ENCODE measurements at places on chromosomes 6 and 20.

DNA sequence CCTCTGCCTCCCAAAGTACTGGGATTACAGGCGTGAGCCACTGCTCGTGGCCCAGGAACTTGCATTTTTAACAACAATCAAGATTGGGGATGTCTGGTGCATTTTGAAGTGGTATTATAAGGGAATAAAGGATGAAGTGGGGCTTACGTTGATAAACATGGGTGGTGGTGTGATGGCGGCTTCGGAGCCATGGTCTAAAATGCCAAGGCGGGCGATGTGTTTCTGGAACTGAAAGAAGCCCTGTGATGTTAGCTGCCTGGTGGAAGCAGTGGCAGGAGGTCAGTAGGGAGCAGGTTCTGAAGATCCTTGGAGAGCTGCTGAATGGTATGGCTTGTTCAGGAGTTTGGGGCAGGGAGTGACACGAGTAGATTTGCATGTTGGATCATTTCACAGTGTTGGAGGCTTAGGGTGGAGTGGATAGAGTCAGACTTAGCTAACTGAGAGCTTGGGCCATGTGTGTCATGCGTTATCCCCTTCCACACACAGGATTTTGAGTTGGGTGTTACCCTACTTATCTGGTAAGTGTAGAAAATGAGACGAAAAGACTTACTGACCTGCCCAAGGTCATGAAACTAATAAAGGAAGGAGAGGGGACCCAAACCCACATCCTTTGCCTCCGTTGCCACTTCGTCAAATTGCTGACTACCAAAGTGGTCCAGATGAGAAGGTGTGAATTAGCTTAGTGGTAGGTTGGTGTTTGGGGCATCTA is 1.5 kb downstream of the NELFCD start:
- DNase-seq: no peak

DNA sequence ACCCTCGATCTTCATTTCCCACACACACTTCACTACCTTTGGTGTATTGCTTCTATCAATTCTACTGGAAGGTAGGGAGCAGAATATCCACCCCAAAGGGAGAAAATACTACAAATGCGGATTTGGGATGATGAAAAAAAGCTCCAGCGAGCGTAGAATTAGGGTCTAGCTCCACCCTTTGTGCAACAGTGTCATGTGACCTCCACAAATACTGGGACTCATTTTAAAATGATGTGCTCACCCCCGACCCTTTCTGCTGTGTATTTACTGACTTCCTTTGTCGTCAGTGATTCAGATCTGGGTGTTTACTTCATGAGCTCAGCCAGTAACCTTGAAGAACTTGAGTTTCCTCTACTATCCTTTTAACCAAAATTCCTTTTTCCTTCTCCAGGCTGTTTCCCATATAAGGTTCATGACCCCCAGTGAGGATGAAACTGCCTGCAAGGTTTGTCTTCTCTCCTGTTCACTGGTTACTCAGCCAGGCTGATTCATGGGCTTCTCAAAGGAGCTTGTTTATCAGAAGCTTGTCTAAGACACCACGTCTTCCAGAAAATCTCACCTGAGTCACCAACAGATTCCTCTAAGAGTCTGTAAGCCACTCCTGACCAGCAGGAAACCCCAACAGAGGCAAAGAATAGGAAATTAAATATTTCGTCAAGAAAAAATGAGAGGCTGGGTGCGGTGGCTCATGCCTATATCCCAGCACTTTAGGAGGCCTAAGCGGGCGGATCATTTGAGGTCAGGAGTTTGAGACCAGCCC is 39.6 kb upstream of the PAX1 start:
- DNase-seq: no peak

DNA sequence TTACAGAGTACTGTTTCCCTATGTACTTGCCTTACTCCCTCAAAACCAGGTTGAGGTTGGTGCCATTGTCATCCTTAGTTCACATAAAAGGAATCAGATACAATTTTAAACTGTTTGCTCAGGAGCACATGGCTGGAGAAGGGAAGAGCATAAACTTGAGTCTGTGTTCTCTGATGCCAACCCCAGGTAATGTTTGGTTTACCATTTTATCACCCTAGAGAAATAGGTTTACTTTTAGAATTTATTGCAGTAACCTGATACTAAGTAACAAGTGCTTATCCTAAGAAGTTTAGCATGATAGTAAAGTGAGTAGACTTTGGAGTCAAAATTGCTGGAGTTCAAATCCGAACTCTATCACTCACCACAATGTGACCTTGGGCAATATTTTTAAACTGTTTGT is 86.3 kb downstream of the RFPL4B start:
- DNase-seq: no peak

DNA sequence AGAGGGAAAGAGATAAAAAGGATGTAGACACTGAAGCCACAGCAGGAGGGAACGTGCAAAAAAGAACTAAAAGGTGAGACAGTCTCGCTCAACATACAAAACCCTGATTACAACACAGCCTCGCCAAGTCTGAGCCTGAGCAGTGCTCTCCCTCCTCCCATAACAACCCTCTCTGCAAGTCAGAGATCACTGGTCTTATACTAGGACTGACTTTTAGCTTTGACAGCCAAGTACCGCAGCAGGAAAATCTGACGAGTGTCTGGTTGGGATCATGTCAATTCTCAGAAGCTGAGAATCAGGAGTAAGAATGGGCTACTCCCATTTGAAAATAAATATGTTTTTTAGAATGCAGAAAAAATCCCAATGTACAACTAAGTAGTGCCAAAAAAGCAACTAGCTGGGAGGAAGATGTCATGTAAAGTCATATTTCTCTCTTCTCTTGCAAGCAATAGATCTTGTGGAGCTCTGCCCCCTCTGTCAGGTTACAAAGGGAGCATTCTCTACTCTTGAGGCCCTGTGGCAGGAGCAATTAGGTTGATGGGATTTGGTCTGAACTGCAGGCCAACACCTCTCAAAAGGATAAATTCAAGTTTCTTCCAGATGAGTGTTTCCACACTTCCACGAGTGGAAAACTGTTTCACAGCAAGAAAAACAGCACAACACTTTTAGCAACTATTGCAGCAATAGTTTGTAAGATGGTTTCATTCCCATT is 118.9 kb upstream of the COL21A1 start:
- no peak for DNase-seq

DNA sequence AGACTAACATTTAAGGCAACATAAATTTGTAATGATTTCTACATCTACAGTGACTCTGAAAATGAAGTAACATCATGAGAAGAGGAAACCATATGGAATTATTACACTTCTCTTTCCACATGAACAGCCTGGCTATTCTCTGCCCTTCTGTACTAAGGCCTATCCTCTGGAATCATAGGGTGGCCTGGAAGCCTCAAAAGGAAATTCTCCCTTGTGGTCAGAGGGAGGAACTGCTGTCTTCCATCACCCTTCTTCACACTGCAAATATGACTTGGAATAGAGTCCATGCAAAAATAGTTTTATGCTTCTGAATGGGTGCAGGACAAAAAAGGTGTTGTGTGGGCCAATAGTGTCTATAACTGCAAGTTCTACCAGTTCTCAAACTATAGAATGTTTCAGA is 44.6 kb upstream of the SH3BGRL2 start:
- no peak for DNase-seq

DNA sequence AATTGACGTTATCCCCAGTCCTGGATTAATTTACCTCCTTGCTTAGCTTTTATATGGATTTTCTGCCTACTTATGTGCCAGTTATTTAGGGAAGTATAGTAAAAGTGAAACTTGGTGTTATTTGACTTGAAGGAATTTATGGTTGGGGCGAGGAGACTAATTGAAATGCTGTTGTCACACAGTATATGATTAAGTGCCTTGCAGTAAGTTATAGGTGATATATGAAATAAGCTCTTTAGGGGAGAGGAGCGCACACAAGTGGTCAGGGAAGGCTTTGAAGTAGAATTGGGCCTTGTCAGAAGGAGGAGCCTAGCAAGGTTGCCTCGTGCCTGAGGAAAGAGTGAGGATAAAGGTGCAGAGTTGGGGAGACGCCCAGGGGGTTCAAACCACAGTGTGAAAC is 20.5 kb downstream of the NCOA7 start:
- no peak for DNase-seq

DNA sequence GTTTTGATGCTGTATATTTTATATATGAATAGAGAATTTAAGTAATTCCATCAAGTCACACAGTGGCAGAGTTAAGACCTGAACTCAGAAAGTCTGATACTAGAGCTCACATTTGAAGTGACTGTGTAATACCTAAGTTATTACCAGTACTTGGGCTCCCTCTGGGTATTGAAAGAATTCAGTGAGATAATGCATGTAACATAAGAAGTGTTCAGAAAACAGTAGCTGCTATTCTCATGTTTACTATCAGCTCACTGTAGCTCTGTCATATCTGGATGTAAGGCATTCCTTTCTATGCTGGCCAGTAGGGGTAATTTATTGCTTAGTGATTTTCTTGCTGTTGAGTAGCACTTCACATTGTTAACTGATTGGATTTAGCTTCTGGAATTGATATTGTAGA is 44.6 kb downstream of the NKX2-4 start:
- no peak for DNase-seq

DNA sequence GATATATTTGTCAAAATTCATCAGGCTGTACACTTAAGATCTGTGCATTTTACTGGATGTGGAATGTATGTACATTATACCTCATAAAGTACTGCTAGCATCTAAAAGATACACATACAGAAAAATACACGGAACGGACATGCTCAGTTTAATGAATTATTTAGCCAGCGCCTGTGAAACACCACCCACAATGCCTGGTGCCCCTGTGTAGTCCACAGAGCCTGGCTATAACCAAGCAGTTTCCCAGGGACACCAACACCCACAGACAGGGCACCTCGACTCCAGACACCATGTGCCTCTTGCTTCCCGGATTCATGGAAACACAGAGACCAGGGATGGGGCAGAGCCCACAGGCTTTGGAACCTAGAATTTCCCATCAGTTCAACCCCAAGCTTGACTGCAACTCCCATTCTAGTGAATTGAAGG is 17.4 kb upstream of the ARMC12 start:
- no peak for DNase-seq

Data from stimulated activated CD8-positive, alpha-beta memory T cell treated with anti-CD3 and anti-CD28 coated beads, Interleukin-2, amount 100 ng/mL, for 1 hour (primary cell).